ENCODE measurements at places on chromosomes 6 and 20.

DNA sequence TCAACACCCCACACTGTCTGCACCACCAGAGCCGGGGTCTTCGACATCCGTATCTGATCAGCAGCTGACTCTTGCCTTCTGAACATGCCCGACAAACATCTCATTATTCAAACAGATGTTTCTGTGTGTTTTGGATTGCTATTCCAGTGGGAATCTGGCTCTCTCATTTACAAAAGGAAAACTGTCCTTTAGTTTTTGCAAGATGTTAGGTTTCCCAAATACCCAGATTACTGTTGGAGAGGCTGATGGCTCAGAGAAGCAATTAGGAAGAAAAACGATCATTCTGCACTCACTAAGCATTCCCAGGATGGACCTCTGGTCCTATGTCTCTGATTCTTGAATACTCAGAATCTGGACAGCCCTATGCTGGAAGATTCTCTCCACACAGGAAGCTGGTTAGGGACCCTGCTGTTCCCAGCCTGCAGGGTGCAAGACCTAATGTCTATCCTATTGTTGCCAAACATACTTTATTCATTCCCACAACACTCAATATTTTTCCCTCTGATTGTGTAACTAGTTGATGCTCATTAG lies 532.9 kb downstream of the CDH26 start:
- no peak for DNase-seq

DNA sequence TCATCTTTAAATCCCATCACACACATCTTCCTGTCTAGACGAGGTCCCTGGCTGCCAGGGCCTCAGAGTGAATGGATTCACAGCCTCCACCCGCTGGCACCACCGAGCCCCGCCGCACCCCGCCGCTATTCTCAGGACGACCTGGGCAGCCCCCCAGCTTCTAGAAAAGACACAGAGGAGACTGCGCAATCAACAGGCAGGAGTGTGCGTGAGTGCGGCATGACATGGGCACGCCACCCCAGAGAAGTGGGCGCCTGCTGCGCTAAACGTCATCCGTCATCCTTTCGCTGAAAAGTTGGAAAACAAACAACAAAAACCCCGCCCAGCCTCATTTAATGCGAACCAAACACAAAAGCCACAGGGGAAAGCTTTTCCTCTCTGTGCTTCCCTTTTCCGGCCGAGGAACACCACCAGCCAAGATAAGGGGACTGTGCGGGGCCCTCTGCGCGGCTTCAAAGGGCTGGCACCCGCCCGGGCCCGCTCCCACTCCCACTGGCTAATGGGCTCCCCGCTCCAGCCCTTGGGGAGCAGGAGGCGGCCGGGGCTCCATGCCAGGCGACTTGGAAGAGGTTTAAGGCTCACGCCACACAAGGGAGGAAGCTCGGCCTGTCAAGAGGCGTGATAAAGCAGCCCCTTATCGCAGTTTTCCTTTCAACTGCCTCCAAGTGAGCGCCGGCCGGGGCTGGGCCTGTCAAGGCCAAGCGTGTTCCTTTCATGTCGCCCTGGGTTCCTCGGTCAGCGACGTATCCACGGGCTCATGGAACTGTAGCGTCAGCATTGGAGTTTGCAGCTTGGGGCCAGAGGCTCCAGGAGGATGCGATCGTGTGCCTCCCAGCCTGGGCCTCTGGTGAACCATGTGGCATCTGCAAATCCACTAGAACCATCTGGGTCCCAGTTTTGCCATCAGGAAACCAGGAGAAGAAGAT lies 50.1 kb downstream of the NFATC2 start:
- DNase-seq = no peak

DNA sequence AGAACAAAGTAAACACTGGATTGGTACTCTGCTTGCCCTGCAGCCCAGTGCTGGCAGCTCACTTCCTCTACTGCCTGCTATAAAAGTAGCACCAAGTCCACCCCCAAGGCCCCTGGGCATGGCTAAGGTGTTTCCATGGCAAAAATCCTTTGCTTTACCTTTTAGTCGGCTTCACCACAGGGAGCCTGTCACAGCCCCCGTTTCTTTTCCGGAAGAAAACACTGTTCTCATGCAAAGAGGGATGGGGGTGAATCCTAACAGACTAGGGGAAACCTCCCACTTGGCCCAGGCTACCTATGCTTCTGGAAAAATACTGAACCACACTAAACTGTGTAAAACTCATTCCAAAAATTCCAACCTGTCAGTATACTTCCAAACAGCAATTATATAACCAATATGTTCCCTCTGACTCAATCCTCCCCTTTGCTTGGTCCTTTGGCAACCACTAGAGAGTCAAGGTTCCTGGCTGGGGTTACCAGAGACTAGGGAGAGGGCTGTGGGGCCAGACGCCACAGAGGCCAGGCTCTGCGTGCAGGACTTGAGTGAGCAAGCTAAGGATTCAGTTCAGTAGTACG lies 16.1 kb downstream of the PPIL1 start:
- DNase-seq = peak; percentile 81

GRCh38 chr6:118203545-118203944 lies 296.5 kb downstream of the SLC35F1 start:
- no peak for DNase-seq

DNA sequence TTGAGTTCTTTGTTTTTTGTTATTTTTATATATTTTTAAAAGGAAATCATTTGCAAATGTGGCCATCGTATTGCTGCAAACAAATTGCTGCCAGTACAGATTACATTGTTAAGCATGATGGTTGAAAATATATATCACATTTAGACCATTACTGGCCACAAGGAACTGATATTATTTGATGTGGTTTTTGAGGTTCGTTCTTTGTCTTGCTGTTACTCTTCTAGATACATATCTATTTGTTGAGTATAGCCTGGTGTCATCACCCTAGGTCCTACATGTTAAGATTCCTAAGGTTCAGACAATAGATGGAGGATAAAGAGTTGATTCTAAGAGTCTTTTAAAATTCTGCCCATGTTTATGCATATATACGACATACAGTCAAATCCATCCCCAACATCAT lies 306.0 kb downstream of the FARS2 start:
- DNase-seq = no peak

DNA sequence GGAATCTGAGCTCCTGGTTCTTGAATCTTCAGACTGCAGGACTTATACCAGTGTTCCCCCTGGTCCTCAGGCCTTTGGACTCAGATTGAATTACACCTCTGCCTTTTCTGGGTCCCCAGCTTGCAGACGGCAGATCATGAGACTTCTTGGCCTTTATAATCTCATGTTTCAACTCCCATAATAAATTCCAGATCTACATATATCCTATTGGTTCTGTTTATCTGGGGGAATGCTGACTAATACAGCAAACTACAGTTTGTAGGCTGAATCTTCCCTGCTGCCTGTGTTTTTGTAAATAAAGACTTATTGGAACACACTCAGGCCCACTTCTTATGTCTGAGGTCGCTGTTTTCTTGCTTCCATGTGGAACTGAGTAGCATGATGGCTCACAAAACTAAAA lies 184.7 kb downstream of the HDGFL1 start:
- DNase-seq = no peak

DNA sequence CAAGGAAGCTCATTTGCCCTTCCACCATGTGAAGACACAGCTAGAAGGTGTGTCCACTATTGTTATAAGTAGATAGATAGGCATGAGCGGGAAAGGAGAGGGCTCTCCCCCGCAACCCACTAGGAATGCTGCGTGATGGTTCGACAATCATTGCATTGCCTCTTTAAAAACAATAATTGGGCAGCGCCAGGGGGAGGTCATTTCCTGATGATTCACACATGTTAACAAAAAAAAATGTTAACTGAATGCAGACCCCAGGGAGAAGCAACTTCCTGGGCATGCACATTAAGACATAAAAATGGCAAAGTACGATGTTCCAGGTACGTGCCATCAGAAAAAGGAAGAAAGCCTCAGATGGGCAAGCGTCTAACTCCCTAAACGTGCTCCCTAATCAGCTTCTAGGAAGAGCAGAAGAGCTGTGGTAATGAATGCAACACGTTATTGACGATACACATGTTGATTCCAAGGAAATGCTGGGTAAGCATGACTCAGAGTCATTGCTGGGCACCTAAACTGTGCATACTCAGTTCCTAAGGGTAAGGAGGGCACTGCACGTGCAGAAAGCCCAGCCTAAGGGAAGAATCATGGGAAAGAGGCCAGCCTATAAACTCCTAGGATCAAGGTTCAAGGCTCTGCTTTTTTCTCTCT lies 113.7 kb downstream of the FAM217A start:
- DNase-seq = no peak

DNA sequence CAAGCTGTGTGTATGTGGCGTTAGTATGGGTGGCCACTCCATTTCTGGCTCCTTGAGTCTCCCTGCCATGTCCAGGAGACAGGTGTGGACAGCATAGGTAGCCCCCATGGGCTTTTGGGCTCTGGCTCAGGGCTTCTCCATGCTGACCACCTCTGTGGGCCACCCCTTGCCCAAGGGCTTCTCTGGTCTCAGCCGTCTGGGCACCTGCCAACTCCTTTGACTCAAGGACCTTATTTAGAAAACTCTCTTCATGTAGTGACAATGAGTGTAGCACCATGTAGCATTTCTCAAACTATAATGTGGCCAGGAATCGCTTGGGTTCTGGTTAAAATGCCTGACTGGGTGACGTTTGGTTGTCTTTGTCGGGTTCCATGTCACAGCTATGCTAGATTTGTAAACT lies 5.1 kb upstream of the GTSF1L start:
- DNase-seq = no peak

DNA sequence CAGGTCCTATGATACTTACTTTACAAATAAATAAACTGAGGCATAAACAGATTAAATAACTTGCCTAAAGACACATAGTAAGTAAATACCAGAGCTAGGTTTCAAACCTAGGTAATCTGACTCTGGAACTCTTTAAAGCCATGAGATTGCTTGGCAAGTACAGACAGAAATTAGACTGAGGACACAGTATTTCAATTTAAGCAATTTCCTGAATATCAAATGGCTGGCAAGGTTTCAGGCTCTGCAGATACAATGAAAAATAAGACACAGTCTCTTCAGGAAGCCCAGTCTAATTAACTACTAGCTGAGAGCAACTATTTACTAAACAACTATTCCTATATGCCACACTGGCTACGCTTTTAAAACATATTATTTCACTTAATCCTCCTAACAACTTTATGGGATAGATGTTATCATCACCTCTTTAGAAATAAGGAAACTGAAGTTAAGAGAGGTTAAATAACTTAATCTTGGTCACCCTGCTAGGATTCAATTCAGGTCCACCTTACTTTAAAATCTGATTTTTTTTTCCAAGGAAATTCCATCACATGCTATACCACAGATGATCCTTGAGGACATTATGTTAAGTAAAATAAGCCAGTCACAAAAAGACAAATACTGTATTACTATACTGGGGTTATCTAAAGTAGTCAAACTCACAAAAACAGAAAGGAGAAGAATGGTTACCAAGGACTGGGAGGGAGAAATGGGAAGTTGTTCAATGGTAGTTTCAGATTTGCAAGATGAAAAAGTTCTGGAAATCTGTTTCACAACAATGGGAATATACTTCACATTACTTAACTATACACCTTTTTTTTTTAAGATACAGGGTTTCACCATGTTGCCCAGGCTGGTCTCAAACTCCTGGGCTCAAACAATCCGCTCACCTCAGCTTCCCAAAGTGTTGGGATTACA lies 4.1 kb downstream of the TRPC4AP start:
- no peak for DNase-seq

GRCh38 chr6:105785066-105785811 lies 300.9 kb upstream of the PRDM1 start:
- DNase-seq = no peak

DNA sequence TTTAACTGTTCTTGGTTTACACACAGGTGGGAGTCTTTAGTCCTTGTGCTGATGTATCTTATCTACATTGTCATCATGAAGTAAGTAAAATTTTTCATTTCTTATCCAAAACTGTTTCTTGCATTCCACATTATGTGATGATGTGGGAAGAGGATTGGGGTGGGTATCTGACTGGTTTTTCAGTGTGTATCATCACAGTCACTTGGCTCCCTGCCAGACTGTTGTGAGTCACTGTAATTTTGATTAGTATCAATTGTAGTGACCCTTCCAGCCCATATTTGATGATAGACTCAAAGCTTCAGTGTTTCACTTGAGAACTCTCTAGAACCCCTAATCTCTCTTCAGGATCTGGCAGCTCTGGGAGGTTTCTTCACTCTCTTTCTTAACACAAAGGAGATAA lies 84.5 kb upstream of the RIN2 start:
- no peak for DNase-seq

DNA sequence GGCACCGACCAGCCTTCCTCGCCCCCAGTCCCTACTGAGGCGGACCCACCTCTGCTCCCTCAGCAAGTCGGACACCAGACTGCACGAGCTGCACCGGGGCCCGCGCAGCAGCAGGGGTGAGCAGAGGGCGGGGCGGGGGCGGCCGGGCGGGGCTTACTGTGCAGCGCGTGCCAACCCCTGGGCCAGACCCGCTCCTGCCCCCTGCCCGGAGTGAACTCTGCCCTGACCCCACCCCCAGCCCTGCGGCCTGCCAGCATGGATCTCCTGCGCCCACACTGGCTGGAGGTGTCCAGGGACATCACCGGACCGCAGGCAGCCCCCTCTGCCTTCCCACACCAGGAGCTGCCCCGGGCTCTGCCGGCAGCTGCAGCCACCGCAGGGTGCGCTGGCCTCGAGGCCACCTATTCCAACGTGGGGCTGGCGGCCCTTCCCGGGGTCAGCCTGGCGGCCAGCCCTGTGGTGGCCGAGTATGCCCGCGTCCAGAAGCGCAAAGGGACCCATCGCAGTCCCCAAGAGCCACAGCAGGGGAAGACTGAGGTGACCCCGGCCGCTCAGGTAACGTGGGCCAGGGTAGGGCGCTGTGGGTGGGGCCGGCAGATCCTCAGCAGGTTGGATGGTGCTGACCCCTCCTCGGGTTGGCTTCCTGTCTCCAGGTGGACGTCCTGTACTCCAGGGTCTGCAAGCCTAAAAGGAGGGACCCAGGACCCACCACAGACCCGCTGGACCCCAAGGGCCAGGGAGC lies 1.5 kb upstream of the SLC2A4RG start:
- no peak for DNase-seq

- peak; percentile 64 for DNase-seq
These were observed 6.2 kb upstream of the SOX4 start for GRCh38 chr6:21587179-21587960.

DNA sequence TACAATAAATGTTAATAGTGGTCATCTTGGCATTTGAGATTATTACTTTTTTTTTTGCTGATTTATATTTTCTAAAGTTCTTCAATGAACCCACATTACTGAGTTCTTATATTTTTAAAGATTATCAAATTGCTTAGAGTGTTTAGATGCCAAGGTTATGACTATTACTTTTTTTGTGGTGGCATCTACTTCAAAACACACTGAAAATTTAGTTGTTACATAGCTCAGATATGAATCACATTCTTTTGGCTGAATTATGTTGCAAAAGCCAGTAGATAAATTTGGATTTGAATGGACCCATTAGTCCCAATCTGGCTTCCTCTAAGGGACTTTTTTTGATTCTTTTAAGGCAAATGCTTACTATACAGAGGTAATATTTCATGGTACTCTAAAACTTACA lies 8.9 kb downstream of the UTRN start:
- peak; percentile 93 for DNase-seq

- no peak for DNase-seq
These were observed 31.6 kb downstream of the MTRES1 start for GRCh38 chr6:107059606-107060005.

GRCh38 chr6:30703821-30704220 lies 13.0 kb upstream of the NRM start:
- DNase-seq = no peak

- no peak for DNase-seq
These were observed 44.7 kb upstream of the SIRPG start for GRCh38 chr20:1702328-1702727.

GRCh38 chr6:145055567-145055966 lies 679.8 kb downstream of the EPM2A start:
- no peak for DNase-seq

All from HCEC 1CT (cell line).